ENCODE measurements at places on chromosomes 11 and 22.

DNA sequence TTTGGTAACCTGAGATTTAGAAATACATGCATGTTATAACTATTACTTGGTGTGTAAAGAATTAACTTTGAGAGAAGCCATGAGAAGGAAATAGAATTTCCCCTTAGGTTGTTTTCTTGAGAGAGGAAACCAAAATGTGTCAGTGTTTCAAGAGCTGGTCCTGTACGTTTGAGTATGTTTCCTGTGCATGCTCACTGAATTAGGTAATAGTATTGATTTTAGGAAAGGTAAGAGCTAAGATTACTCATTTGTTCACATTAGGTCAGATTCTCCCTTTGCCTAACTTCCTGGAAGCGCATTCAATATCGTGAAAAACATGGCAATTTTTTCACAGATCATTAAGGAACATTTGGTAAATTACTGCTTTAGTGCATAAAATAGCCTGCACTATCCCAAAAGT lies 49.3 kb upstream of the RDX start:
- no peak for DNase-seq

GRCh38 chr11:92342034-92342720 lies 117.6 kb downstream of the FAT3 start:
- DNase-seq: no peak

- no peak for DNase-seq
These were observed 41.0 kb downstream of the TRAF6 start for GRCh38 chr11:36469063-36469462.

- DNase-seq: no peak
These were observed 91.0 kb downstream of the SERGEF start for GRCh38 chr11:17921659-17922415.

GRCh38 chr11:3052567-3052966 lies 4.7 kb downstream of the CARS1 start:
- DNase-seq: no peak

DNA sequence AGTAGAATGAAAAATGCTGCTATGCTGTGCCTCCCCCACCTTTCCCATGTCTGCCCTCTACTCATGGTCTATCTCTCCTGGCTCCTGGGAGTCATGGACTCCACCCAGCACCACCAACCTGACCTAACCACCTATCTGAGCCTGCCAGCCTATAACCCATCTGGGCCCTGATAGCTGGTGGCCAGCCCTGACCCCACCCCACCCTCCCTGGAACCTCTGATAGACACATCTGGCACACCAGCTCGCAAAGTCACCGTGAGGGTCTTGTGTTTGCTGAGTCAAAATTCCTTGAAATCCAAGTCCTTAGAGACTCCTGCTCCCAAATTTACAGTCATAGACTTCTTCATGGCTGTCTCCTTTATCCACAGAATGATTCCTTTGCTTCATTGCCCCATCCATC lies 14.9 kb upstream of the HBE1 start:
- no peak for DNase-seq

GRCh38 chr11:36899800-36900199 lies 301.8 kb upstream of the RAG2 start:
- no peak for DNase-seq

DNA sequence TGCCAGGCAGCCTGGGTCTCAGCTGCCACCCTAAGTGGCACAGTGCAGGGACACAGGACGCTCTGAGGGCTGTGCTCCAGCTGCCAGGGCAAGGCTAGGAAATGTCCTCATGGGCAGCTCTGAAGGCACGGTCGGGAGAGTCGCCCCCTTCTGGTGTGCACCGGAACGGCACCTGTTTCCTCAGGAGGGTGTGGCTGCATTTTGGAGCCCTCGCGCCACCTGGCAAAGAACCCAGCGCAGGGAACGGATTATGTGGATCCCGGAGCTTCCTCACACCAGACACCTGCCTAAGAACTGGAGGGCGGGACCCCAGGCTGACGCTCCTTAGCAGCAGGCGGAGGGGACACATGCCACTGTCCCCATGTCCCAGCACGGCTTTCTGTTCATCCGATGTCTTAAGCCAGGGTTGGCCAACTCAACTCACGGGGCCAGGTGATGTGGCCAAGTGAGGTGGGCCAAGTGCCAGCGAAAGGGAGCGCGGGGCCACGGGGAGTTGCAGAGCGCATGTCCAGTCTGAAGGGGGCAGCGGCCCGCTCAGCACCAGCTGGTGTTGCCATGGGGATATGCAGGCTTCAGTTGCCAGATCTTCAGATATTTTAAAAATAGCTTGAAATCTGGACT lies 5.1 kb upstream of the SLC22A8 start:
- no peak for DNase-seq

GRCh38 chr22:29030016-29030617 lies 31.5 kb downstream of the C22orf31 start:
- DNase-seq: peak; percentile 73

GRCh38 chr11:17721242-17721999 lies 2.0 kb downstream of the MYOD1 start:
- DNase-seq: no peak

- DNase-seq: no peak
These were observed 14.1 kb downstream of the SHISA8 start for GRCh38 chr22:41900652-41901312.

DNA sequence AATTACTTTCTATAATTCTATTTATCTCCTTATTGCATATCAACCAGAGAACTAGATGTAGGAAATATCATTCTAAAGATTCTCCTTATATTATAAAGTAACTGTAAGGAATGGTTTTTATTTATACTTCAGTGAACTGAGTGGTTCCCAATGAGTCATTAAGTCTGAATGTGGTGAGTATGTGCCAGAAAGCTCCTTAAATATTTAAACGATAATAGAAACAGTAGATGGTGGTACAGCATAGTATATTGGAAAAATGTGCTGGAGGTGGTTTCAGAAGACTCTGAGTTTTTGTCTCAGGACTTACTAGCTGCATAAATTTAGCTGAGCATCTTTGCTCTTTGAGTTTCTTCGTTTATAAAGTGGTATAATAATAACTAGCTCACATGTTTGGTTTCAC lies 653.5 kb downstream of the FAM181B start:
- no peak for DNase-seq

- no peak for DNase-seq
These were observed 137.6 kb upstream of the SEZ6L start for GRCh38 chr22:26031641-26032040.

DNA sequence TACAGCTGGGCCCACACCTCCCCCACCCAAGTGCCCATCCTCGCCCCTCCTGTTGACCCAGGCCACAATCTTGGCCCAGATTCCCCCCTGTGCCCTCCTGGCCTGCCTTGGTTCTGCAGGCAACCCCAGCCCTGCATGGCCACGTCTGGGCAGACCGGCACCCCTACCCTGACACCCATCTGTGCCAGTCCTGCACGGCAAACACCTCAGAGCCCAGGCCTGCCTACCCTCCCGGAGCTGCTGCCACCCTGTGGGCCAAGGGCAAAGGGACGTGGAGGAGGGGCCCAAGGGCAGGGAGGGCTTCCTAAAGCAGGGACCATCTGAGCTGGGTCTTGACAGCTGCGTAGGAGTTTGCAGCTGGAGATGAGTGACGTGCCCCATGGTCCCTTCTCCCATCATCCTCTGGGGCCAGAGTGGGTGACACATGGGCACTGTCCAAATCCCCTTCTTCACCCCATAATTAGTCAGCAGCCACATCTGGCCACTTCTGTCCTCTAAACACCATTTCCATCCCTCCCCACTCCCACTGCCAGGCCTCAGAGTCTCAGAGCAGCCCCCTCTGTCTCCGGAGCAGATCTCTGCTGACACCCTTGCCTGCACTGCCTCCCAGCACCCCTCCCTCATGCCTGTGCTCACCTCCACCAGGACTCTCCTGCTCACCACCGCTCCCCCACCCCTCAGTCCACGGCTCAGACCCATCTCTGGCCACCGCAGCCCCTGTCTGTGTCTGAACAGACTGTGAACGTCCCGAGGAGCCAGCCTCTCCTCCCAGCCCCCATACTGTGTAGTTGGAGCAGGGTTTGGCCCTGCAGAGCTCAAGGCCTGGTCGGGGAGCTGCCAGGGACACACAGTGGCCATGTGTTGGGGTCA lies 35.6 kb upstream of the PPARA start:
- peak; percentile 51 for DNase-seq

DNA sequence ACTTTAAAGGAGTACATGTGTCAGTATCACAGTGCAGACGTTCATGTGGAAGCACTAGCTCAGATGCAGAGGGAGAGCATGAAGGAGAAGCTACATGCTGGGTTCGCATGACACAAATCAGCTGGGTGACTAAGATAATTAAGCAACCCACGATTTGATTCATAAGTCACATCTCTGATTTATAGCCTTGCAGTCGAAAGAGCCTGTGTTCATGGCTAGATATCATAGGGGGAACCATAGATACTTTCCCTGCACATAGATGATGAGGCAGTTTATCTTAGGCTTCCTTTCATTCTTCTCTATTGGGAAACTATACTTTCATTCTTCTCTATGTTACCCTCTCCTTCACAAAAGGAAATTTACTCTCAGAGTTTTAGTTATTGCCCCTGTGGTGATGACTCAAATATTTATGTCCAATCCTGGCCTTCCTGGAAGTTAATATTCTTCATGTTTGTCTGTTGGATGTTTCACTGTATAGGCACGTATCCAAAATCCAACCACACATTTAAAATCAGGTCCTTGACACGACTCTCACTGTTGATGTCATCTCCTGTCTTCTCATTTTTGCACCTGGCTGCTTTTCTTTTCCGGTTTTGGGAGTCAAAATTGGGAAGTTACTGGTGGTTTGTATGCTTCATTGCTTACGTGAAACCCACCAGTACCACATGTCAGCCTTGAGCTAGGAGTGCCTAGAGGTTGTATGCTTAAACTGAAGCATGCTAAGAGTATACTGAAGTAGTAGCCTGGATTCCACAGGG lies 56.3 kb upstream of the SLC5A12 start:
- no peak for DNase-seq

- DNase-seq: no peak
These were observed 36.0 kb upstream of the L3MBTL2 start for GRCh38 chr22:41169157-41169556.

DNA sequence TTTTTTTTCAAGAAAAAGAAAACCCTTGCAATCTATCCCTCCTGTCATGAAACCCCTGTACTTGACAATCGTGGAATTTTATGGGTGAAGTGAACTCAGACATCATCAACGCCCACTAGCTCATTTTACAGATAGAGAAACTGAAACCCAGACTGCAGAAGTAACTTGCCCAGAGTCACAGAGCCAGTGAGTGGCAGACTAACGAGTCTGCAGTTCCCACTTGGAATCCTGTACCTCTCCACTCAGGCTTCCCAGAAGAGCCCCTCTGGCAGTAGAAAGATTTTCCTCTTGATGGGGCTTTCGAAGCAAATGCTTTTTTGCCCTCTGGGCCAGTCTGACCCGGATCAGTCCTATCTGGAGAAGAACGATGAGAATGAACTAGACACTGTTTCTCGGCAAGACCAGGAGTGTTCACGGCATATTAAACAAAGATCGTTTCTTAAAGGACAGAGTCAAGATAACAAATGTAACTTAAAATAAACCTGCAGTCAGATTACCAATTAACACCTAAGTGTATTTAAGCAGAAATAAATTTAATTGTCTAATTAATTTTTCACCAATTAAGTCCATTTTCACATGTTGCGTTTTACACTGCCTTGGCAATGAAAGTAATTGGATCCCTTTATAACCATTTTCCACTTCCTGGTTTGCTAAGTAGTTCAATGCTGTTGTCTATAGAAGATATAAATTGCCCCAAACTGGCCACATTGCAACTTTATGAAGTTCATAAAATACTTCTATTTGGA lies 61.3 kb upstream of the CREB3L1 start:
- no peak for DNase-seq

DNA sequence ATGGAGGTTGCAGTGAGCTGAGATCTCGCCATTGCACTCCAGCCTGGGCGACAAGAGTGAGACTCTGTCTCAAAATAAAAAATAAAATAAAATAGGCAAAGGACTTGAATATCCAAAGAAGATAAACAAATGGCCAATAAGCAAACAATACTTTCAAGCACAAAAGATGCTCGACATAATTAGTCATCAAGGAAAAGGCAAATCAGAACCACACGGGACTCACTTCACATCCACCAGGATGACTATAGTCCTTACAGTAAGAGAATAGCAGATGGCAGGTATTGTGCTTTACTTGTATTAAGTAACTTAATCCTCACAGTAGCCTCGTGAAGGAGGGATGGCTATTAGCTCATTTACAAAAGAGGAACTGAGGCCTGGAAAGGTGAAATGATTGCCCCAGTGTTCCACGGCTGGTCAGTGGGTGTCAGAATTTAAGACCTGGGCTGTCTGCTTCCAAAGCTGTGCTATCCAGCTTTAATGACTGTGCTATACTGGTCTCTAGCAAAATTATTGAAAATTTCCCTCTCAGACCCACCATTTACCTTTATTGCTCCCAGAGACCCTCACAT lies 40.2 kb upstream of the RBFOX2 start:
- no peak for DNase-seq

- DNase-seq: no peak
These were observed 40.3 kb upstream of the OR5D13 start for GRCh38 chr11:55732936-55733335.

- DNase-seq: no peak
These were observed 3.0 kb upstream of the RIN1 start for GRCh38 chr11:66339162-66339675.

Measured in Caki2 (cell line).